ENCODE measurements at places on chromosomes 1 and 21.

- DNase-seq: no peak
Measured at GRCh38 chr1:116131170-116131569, 20.0 kb downstream of the MAB21L3 start.

- DNase-seq: no peak
Measured at GRCh38 chr1:20717452-20718342, at the start of gene KIF17. Gene KIF17 (minus strand): TSS chr1:20718007. CDS start chr1:20717706, 301 bp downstream.

DNA sequence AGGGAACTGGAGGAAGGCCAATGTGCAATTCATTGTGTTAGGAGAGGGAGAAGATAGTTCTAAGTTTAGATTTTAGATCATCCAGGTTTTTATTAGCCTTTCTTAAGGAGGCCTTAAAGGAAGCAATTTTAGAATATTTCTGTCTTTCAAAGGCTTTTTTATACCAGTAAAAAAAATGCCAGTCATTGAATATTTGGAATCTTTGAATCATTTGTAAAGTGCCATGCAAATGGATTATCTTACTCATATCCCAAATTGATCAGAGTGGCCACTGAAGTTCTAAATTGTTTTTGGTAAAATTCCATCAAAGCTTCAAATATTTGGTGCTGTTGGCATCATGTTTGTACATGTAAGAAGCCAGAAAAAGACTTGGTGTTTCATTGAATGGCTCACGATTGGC, 244.8 kb downstream of the RPS6KC1 start:
- no peak for DNase-seq

- no peak for DNase-seq
Measured at GRCh38 chr1:2316451-2316961, 74.8 kb downstream of the MORN1 start.

- no peak for DNase-seq
Measured at GRCh38 chr1:218659911-218660677, 315.0 kb downstream of the TGFB2 start.

- no peak for DNase-seq
Measured at GRCh38 chr1:36086529-36087232, 2.0 kb upstream of the ADPRS start.

GRCh38 chr1:224786533-224787250, 142.8 kb upstream of the DNAH14 start:
- no peak for DNase-seq

DNA sequence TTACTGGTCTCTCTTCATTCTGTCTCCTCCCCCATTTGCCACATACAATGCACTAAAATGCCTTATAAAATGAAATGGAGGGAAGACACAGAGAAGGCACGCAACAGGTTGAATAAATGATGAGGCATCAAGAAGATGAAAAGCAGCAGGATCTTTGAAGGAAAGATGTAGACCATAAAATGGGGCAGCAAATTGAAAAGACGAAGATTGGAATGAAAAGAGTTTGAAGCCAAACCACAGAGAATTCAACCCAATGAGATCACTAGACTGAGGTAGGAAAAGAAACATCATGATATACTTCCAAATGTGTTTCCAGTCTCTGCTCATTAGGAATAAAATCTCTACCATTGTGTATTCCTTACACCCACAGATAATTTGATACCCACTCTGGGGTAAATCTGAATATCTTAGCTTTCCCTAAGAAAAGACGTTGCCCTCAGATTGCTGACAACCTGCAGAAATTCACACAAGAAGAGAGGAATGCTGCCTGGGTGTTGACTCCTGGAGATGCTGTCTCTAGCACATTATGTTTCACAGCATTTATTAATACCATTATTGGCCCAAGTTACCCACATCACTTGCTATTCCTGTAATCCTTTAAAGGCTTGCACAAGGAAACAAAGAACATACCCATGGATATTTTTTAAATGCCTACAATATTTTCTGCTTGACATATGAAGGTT, 230.9 kb downstream of the LTN1 start:
- no peak for DNase-seq

Measured in HCT116 (cell line).